ENCODE measurements at places on chromosomes 5 and 9.

DNA sequence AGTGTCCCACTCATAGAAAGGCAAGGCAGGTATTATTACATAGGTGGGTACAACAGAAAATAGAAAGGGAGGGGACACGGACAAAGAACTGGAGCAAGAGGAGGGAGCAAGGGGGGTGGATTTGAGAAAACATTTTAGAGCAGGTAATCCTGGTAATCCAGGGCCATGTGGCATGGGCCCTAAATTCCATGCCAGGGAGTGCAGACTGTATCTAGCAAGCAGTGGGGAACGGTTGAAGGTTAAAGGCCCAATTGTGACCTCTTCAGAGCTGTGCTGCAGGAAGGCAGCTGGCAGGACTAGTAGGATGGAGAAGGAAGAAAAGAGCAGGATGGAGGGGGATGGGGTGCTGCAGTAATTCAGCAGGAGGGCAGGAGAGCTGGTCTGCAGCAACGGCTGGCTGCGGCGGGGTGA, 75.2 kb downstream of the PDE6A start:
- DNase-seq, result no peak

- DNase-seq, result no peak
Observed at GRCh38 chr9:2234371-2234893, 219.3 kb downstream of the SMARCA2 start.

DNA sequence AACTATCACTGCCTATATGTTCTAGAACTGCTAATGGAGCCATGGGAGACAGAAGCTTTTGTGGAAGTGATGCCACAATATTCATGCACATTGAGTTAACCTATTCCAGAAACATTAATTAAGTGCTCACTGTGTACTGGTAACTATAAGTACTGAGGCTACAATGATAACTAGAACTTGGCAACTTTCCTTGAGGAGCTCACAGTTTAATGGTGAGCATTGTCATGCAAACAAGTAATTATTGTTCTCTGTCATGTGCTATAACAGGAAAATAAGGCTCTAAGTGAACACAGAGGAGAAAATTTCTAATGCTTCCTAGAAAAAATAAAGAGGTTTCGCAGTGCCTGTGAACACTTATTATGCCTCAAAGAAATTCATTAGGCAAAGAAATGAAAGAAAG, 142.2 kb downstream of the BAAT start:
- DNase-seq, result no peak

- peak; percentile 95 for DNase-seq
Observed at GRCh38 chr5:1479581-1480188, 34.4 kb upstream of the SLC6A3 start.

- peak; percentile 26 for DNase-seq
Observed at GRCh38 chr5:108818613-108819272, 71.0 kb downstream of the FER start.

DNA sequence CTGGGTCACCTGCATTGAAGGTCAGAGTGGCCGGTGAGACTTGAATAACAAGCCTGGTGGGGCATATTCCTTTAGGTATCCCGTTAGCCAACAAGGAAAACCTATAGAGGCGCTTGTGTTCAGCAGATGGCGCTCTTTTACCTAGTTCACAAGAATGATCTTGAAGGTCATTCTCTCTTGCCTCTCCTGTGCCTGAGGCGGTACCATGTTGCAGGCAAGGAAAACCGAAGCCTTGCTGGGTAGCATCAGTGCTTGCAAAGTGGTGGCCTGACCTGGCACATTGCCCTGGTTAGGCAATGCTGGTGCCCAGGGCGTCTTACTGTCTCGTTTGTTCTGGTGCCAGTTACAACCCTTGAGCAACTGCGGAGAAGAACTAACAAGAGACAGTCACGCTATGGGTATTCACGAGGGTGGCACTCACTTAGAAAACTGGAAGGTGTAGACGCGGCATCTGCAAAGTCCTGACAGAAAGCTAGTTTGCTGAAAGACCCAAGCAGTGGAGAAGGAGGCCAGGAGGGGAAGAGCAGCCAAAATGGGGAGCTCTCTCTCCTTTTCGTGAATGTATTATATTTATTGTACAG, 56.7 kb downstream of the AOPEP start:
- peak; percentile 60 for DNase-seq

DNA sequence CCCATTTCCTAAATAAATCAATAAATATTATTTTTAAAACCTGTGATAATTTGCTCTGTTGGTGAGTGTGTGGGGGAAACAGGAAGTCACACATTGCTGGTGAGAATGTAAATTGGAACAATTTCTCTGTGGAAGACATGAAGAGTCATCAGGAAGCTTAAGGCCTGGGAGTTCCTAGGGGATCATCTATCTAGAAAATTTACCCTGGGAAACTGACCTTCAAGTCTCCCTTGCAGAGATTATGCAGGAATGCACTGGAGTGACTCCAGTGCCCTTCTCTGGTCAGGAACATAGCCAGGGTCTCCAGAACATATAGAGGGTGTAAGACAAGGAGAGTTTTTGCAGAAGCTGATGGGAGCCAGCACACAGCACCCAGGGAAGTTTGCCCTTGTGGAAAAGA, 13.0 kb upstream of the GCNT1 start:
- no peak for DNase-seq

DNA sequence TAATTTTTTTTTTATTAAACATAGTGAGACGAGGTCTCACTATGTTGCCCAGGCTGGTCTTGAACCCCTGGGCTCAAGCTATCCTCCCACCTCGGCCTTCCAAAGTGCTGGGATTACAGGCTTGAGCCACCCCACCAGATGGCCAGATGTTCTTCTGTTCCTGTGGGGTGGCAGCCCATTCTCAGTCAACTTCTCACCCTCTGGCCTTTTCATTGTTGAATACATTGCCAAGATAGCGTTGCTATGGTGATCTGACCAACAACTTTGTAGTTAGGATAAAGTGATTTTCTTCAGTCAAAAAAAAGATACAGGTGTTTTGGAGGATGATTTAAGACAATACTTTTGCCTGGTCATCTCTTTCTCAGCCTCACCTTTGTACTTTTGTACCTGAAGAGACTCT, 109.1 kb downstream of the EGFLAM start:
- no peak for DNase-seq

DNA sequence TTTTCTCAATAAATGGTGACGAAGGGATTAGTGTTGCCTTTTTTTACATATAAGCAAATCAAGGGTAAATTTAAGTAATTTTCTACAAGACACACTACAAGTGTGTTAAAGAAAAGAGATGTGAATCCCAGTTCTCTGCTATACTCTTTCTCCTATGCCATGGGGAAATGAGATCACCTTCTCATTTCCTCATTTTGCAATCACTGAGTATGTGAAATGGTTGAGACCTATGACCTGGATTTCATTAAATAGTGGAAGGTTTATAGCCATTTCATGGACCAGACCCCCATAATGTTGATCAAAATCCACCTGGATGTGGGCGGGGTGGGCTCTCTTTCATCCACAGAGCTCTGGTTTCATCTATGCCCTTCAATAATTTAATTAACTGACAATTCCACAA, 66.9 kb upstream of the SLIT3 start:
- no peak for DNase-seq

DNA sequence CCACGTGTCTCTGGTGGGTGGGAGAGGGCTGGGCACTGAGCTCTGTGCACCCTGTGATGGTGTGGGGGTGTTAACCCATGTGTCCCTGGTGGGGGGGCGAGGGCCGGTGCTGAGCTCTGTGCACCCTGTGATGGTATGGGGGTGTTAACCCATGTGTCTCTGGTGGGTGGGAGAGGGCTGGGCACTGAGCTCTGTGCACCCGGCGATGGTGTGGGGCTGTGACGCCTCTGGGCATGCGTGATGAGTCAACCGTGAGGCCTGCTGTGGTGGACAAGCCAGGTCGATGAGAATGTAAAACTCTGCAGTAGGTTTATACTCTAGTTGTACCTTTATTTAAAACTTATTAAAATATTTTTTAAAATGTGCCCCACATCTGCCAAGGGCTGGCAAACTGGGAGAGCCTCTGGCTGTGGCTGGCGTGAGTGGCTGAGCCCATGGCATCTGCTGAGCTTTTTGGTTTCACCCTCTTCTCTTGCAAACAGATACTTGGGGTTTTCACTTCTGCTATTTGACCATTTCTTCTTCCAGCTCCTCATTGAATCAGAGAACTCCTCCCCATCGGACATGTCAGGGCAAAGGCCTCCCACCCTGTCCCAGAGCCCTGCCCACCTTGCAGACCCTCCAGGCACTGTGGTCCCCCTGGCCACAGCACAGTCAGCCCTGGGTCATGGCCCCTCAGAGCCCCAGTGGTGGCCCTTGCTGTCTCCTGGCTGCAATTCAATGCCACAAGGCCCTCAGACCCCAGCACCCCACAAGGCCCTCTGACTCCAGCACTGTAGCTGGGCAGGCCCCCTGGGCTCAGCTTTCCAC, 18.5 kb upstream of the EXOC3 start:
- peak; percentile 92 for DNase-seq

DNA sequence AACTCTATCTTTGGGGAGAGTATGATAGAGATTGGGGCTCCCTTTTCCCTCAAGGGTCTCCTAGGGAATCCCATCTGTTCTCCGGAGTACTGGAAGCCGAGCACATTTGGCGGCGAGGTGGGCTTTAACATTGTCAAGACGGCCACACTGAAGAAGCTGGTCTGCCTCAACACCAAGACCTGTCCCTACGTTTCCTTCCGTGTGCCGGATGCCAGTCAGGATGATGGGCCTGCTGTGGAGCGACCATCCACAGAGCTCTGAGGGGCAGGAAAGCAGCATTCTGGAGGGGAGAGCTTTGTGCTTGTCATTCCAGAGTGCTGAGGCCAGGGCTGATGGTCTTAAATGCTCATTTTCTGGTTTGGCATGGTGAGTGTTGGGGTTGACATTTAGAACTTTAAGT, 21.5 kb downstream of the PTGS1 start:
- no peak for DNase-seq

DNA sequence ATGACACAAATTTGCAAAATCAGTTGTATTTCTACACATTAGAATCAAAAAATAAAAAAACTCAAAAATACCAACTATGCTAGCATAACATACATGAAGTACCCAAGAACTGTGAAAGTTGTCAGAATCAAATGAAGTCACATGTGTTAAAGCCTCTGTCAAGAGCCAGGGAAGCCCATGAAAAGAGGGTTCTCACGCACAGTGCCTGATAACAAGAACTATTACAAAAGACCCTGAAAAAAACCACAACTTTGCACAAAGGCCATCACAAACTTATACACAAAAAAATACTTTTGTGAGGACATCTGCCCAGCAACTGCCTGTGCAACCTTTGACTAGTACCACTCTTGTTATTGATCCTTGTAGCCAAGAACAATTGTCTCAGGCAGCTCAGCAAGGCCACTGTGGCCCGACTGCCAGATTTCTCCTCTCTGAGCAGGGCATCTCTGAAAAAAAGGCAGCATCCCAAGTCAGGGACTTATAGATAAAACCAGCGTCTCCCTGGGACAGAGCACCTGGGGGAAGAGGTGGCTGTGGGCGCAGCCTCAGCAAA, 28.9 kb upstream of the HNRNPA0 start:
- peak; percentile 1 for DNase-seq

DNA sequence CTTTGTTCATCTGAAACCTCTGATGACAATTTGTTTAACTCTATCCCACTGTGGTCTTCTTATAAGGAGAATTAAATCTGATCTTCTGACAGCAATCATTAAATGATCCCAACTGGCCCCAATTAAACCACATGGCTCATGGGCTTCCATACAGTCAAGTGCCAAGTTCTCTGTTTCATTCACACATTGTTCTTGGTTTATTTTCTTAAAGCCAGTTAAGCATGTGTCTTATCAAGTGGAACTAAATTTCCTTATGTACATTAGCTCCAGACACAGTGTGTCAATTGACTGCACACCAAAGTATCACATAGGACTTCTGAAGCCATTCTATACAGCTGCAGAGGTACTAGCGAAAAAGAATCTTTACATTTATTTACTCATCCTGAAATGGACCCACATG, 51.2 kb downstream of the MEF2C start:
- no peak for DNase-seq

DNA sequence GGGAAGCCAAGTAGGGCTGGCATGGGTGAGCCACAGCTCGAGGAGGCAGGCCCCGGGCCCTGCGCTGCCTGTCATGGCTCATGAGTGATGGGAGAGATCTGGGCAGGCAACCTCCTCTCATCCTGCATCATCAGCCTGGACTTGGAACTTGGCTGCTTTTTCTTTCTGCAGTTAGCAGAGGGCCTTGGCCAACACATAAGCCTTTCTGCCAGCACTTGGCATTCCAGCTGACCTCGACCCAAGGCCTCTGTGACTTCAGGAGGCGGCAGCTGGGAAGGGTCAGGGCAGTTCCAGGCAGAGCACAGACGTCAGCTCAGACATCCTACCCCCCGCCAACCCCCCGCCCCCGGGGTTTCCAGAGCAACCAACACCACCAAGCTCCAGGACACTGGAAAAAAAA, 7.6 kb downstream of the S1PR3 start:
- no peak for DNase-seq

DNA sequence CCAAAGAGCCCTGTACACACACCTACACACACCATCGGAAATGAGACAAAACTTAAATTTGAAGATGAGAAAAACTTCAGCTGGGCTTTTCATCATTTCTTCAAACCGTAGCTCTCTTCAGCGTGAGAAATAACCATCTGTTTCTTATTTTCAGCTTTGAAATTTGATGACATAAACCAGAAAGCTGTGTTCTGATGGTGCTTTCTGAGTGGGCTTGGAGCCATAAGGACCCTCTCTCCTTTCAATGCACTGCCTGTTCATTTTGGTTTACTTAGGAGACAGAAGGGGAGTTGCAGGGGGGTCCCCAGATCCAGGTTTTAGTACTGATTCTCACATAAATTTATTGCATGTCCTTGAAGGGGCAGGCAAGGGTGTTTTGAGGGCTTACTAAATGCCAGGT, 9.5 kb downstream of the FBXO10 start:
- no peak for DNase-seq

- DNase-seq, result no peak
Observed at GRCh38 chr5:159459132-159459627, 128.9 kb upstream of the IL12B start.

DNA sequence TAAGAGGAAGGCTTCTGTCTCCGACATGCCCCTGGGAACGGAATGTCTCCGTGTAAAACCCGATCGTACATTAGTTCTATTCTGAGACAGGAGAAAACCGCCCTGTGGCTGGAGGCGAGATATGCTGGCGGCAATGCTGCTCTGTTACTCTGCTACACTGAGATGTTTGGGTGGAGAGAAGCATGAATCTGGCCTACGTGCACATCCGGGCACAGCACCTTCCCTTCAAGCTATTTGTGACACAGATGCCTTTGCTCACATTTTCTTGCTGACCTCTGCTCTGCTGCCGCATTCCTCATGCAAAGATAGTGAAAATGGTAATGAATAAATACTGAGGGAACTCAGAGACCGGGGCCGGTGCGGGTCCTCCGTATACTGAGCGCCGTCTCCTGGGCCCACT, 2.2 kb upstream of the DPP7 start:
- no peak for DNase-seq

DNA sequence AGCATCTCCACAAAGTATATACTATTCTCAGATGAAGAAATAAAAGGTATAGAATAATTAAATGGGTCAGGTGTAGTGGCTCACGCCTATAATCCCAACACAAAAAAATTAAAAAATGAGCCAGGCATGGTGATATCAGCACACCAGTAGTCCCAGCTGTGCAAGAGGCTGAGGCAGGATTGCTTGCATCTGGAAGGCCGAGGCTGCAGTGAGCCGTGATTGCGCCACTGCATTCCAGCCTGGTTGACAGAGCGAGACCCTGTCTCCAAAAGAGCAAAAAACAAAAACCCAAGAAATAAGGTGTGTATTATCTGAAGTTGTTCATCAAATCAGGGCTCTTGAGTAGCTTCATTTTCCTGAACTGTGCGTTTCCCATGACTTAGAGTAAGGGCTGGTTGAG, 83.2 kb upstream of the MYO10 start:
- no peak for DNase-seq
